Left lung (tissue), 14 donors: ENCODE measurements at places on chromosomes 7 and 10.

DNA sequence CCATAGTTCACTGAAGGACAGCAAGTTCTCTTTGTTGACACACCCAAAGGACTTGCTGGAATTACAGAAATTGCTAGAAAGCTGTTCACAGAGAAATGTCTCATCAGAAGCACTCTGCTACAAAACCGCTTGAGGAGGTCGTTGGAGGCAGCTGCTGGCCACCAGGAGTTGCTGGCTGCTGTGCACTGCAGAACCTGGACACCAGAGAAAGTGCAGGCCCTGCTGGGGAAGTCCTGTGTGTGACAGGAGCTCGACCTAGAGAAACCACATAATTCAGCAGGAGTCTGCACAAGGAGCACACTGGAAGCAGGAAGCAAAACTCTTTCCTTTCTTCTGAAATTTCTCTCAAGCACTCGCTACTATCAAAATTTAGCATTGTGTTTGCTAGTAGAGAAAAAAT lies 461.5 kb upstream of the GHITM start:
- DNase-seq = no peak

DNA sequence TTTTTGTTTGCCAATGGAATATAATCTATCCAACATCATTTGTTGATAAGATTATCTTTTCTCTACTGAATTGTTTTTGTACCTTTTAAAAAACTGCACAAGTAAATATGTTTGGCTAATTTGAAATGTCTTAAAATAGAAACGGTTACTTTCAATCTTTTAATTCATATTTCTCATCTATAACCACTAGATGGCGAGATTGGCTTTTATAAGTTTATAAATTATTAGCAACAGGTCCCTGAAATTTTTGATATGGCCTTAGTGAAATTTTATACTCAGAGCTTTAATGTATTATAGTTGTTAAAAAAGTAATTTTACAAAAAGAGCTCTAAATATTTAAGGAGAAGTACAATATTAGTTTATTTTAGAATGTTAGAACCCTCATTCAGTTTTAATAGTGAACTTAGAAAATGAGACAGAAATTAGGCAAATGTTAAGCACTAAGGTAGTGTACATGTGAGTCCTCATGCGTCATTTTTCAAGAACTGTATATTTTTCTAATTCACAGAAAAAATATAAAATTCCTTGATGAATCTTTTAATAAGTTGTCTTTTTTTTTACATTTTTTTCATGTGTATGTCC lies 592.5 kb downstream of the ARL4A start:
- no peak for DNase-seq

- no peak for DNase-seq
Measured at GRCh38 chr10:77539147-77539935, 98.3 kb downstream of the KCNMA1 start.

DNA sequence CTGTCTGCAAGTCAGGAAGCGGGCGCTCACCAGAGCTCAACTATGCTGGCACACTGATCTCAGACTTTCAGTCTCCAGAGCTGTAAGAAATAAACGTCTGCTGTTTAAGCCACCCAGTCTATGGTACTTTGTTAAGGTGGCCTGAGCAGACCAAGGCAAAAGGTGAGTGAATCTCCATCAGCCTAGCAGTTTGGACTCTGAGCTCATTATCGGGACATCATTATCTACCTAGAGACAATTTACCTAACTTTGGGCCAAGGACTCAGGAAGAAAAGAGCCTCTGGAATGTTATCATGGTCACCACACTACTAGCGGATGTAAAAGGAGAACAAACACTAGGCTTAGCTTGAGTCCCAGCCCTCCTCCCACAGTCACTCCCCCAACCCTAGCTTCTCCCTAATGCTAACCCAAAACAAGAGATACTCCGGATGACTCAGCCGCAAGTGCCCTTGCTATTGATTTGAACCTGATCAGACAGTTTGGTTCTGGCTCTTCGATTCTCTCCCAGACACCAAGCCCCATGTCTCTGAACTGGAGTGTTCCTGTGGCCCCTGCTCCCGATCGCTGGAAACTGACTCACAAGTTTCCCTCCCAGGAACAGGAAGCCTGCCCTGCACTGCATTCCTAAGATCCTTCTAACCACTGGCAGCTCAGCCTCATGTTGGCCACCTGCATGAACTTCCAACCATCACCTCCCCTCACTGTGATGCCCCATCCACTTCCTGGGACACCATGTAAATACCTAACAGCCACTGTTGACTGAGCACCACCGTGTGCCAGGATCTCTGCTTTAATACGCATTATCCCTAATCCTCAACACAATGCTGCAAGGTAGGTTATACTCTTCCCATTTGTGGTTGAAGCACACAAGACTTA lies 34.5 kb downstream of the CREB3L2 start:
- no peak for DNase-seq

- DNase-seq = no peak
Measured at GRCh38 chr10:50593523-50594376, 30.0 kb downstream of the SGMS1 start.

- DNase-seq = peak; percentile 89
Measured at GRCh38 chr7:21542891-21543527, at the start of gene DNAH11. TSS of gene DNAH11 (plus strand) at chr7:21543039. CDS start at chr7:21543246, 207 bp downstream.

DNA sequence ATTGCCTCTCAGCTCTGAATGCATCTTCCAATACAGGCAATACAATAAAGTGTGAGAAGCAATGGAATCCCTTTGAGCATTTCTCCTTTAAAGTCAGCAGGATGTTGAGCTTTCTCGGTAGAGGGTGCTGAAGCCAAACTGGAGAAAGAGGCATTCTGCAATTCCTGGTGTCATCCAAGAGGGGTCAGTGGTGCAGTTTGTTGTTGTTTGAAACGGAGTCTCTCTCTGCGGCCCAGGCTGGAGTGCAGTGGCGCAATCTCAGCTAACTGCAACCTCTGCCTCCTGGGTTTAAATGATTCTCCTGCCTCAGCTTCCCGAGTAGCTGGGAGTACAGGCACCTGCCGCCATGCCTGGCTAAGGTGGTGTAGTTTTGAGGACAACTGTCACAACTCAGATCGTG lies 486.5 kb downstream of the CALN1 start:
- DNase-seq = no peak

GRCh38 chr7:132239422-132239994 lies 336.8 kb downstream of the PLXNA4 start:
- DNase-seq = no peak

DNA sequence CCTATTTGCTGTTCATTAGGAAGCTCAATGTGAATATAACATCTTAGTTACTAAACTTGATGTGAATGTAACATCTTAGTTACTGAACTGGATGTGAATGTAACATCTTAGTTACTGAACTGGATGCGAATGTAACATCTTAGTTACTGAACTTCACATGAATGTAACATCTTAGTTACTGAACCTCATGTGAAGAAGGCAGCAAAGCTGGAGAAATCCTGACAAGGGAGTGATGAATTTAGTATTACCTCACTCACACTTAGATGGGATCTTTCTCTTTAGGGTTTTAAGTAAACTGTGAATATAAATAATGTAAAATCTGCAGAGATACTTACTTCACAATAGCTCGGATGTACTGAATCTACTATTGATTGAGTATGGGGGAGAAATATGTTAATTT lies 73.6 kb downstream of the ETV1 start:
- DNase-seq = no peak

DNA sequence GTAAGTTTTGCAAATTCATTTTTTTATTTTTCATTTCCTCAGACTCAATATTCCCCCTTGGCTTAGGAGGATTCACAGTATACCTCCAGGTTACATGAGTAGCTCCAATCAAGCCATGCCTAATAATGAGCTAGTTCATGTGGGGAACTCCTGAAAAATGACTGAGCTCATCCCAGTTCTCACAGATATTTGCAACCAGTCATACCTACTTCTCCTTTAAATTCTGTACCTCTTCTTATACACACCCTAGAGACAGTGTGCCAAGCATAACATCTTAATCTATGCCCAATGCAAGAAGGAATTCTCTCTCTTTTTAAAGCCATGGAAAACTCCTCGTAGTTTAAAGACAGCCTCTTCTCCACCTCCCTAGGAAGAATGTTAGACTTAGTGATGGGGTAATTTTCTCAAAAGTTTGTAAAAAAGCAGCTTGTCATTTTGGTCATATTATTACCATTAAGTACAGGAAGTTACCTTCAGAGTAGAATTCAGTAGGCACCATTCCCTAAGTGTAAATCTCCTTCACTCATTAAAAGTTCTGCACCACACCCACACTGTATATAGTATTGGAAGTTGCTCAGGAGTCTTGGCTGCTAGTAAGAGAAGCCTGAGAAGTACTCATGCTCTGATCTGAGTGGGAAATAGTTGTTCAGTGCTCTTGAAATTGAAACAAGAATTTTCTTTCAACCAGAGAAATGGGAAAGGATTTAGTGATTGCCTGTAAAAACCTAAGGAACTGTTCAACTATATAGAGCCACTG lies 72.7 kb downstream of the PTPRZ1 start:
- no peak for DNase-seq

DNA sequence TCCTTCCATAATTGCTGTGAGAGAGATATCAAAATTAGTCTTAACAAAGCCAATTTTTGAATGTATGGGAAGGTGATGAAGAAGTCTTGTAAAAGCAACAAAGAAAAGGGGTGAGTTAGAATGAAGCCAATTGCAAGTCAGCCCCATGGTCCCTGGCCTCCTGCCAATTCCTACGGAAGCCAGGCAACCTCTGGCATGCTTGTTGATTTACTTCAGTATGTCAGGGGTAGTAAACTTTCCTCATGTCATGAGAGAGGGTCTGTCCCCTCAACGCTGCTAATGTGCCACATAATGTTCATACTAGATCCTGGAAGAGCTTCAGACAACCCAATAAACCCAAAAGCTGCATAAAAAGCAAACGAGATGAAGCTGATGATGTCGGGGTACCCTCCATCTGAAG lies 159.1 kb upstream of the YAE1 start:
- no peak for DNase-seq

DNA sequence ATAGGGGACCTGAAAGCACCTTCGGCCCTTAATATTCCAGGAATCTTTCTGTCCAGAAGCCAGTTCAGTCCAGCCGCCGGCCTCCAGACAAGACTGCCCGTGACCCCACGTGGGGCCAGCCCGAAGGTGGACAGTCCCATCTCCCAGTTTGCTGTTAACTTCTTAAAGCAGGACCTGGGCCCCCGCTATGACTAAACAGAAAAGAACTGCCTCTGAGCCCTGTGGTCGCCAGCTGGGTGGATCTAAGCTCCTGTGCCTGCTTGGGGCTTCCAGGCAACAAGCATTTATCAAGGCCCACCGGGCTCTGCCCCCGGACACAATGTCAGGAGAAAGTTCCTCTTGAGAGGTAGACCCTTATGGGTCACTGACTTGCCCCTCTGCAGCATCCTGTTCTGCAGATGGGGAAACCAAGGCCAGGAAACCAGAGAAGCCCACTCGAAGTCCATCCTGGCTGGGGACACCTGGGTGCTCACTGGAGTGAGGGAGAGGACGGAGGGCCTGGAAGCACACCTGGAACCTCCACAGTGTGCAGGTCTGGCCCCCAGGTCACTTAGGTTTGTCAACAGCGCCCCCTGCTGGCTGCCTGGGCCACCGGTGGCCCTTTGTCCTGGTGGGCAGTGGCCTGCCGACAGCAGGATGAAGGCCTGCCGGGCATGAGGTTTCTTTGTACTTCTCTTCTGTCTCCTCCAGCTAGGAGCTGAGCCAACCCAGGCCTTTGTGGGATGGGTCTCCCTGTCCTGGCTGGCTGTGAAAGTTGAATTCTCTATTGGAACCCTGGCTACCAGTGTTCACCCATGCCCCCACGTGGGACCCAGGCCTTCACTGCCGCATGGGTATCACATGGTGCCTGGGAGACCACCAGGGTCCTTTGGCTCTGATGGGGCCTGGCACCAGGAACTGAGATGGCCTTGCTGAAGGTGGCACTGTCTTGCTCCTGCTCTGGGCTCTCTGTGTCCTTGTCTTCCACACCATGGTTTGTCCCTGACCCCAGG lies 128.0 kb downstream of the ZMIZ1 start:
- DNase-seq = peak; percentile 95

GRCh38 chr10:88886557-88886956 lies 6.5 kb downstream of the STAMBPL1 start:
- DNase-seq = no peak

DNA sequence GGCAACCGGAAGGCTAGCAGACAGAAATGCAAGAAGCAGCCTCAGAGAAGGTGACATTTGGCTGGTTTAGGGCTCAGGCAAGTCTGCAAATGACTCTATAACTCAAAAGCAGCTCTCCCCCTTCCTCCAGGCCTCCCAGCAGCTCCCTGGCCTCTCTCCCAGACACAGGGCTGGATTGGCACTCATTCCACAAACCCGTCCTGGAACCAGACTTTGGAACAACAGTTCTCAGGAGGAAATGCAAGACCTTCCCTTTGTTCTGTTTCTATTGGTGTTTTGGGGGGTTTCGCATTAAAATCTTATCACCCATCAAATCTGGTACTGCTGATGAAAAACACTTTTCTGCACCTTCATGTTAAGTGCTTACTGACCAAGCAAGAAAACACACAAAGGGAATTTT lies 40.3 kb upstream of the EFCAB10 start:
- no peak for DNase-seq
